Stimulated activated CD4-positive, alpha-beta T cell treated with anti-CD3 and anti-CD28 coated beads, Interleukin-4, amount 100 ng/mL, for 4 hours (primary cell): ENCODE measurements at places on chromosomes 16 and 17.

DNA sequence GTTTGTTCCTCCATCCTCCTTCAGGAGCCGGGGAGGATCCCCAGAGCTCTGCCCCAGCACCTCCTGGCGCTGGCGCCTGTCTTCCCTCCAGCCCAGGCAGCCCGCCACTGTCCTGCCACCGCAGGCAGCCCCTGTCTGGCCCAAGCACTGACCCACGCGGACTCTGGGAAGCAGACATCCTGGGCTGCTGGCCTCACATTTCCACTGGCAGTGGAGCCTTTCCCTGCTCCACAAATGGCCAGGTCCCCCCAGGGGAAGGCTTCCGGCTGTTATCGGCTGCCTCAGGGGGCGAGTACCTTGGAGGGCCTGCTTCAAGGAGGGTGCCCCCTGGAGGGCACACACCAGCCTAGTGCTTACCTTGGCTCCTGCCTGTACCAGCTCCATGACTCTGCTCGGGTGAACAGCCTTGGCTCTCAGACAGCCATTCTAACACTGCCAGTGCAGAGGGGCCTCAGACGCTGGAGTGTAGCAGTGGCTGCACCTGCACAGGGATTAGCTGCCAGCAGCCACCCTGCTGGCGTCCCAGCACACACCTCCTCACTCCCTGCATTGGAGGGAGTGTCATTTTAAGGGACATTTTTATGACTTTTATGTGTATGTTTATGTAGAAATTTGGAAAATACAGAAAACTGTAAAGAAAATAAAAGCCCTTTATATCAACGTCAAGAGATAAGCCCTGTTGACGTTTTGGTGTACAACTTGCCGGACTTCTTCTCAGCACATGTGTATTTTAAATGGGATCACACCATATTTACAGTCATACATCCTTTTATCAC is 21.0 kb downstream of the ACE start:
- DNase-seq = no peak

DNA sequence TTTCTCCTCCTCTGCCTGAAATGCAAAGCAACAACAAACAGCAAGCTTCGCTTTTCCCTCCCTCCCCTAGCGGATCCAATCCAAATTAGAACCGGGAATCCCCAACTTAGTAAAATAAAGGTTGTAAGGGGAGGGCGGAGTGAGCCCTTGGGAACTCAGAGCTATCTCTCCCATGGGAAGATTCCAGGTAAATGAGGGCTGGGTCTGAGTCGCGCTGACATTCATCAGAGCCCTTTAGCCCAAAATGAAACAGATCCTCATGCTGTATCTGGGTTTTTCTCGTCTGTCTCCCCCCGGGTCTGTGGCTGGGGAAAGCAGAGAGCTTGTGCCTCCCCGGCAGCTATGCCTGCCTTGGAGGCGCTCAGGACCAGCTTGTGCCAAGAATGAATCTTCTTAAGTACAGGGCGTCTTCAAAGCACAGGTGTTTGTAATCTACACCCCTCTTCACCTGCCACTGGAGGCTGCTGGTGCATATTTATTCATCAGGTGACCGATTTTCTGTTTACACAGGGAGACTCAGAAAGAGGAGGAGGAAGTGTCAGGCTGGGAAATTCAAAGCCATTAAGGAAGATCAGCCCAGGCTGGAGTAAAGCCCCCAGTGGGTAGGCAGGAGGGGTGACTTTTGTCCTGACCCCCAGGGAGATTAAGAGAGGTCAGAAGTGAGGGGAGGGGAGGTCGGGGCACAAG is 55.0 kb upstream of the GSE1 start:
- DNase-seq = no peak

- no peak for DNase-seq
Observed at GRCh38 chr17:27009087-27009486, 284.8 kb upstream of the WSB1 start.

DNA sequence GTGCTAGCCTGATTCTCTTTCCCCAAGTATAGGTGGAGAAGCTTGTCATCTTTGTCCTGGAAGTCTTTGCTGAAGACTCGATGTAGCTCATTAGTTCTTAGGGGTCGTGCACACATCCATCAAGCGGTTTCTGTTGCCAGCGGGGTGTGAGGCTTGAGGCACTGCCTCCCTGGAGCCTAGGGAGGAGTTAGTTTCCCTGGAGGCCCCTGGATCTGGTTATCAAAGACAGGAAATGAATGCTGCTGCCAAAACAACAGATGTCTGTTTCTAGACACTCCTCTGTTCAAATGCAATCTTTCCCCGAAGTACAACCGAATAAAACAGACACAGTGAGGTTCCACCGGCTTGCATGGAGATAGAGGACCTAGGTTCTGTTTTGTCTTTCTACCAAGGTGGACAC is 17.5 kb downstream of the HS3ST4 start:
- no peak for DNase-seq

- peak; percentile 23 for DNase-seq
Observed at GRCh38 chr16:85461814-85462713, 151.1 kb upstream of the GSE1 start.
